ENCODE measurements at places on chromosomes 1 and 21.
A peak's percentile ranks its signal among the peaks of the same experiment; 100 is the strongest.

GRCh38 chr1:180301135-180301742 is 71.2 kb downstream of the LHX4 start:
- DNase-seq: peak; percentile 20

GRCh38 chr1:160189649-160190625 is at the start of gene CASQ1:
Gene CASQ1 (plus strand): TSS chr1:160190575. CDS start chr1:160190752, 177 bp downstream.
- peak; percentile 36 for DNase-seq

- DNase-seq: no peak
These were observed 32.1 kb downstream of the NAV1 start for GRCh38 chr1:201570886-201571624.

DNA sequence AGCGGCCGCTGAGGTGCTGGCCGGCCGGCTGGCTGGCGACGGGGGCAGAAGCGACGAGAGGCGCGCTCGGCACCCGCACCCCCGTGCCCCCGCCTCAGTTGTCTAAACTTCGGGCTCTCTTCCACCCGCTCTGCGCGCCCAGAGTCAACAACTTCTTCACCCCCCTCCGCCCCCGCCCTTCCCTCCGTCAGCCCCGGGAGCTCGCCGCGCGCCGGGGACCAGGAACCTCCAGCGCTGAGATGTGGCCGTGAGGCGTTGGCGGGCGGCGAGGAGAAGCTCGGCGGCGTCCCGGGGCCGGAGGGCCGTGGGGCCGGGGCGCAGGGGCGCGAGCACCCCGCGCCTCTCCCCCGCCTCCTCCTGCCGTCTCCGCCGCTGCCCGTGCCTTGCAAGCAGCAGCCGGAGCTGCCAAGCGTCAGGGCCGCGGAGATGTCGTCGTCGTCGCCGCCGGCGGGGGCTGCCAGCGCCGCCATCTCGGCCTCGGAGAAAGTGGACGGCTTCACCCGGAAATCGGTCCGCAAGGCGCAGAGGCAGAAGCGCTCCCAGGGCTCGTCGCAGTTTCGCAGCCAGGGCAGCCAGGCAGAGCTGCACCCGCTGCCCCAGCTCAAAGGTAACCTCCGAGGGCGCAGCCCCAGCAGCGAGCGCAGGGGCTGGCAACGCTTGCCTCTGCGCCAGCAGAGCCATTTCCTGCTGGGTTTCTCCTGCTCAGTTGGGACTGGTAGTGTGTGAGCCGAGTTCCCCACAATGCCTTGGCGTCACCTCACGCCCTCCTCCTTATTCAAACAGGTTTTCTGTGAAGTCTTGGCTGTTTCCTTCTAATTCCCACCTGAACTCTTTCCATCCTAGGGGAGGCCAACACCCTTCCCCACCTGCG is 710 bp downstream of the PPP2R5A start:
- peak; percentile 40 for DNase-seq

- no peak for DNase-seq
These were observed 179.4 kb downstream of the PRDM16 start for GRCh38 chr1:3248155-3249141.

GRCh38 chr1:26346274-26347033 is 7.5 kb downstream of the CRYBG2 start:
- DNase-seq: no peak

- no peak for DNase-seq
These were observed 6.1 kb upstream of the SARS1 start for GRCh38 chr1:109207467-109208103.

DNA sequence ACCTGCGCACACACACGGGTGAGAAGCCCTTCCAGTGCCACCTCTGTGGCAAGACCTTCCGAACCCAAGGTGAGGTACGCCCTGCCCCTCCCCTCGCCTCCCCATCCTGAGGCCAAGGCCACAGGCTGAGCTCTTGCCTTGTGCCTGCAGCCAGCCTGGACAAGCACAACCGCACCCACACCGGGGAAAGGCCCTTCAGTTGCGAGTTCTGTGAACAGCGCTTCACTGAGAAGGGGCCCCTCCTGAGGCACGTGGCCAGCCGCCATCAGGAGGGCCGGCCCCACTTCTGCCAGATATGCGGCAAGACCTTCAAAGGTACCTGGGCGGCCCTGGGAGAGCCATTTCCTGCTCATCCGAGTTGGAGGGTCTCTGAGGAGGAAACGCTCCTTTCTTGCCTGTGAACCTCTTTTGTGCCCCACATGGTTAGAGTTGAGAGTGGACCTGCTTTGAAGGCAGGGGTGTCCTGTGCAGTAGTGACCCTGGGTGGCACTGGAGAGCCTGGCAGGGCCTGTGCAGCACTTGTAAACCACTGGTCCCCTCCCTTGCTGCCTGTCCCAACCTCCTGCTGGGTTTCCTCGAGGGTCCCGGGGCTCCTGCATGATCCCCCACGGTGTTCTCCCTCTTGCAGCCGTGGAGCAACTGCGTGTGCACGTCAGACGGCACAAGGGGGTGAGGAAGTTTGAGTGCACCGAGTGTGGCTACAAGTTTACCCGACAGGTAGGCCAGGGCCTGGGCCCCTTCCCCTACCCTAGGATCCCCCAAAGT is 8.5 kb downstream of the ZBTB48 start:
- no peak for DNase-seq

GRCh38 chr1:154802336-154802969 is 67.6 kb downstream of the KCNN3 start:
- no peak for DNase-seq

- no peak for DNase-seq
These were observed 83.3 kb downstream of the ABCA4 start for GRCh38 chr1:94037392-94038229.

DNA sequence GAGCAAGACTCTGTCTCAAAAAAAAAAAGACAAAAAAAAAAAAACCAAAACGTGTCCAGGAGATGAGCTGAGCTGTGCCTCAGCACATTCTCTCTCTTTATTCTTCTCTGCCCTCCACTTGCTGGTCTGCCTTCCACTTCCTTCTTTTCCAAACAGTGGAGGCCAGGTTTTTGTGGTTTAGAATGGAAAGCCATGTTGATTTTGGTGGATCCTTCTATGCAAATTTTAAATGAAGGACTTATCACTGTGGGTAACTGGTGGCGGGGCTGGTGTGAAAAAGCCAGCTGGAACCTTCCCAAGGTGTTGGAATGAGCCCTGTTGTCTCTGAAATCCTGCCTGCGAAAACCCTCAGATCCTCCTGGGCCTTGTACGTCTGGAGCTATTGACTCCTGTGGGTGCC is 61.9 kb downstream of the PTPRU start:
- DNase-seq: no peak

- no peak for DNase-seq
These were observed 495.5 kb upstream of the RGS18 start for GRCh38 chr1:191662746-191663145.

DNA sequence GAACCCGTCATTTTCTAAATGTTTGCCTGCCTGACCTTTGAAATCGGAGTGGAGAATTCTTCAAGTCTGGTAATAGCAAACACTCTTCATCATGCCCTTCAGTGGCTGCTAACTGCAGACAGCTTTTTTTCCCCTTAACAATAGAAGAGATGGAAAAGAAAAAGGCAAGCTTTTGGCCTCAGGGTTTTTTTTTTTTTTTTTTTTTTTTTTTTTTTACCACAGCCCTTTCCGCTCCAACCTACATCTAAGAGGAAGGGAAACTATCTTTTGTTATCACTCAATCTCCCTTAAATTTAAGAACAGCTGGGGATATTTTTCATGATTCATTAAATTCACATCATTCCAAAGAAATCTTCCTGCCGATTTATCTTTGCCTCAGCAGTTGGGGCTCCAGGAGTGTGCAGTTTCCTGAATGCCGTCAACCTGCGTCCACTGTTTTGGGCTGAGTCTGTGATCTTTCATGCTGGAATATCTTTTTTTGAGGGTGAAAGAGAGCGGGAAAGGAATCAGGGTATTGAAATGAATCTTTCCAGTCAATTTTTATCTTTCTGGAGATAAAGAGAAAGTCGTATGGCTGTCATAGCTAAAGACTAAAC is 144.5 kb upstream of the SMYD2 start:
- no peak for DNase-seq

DNA sequence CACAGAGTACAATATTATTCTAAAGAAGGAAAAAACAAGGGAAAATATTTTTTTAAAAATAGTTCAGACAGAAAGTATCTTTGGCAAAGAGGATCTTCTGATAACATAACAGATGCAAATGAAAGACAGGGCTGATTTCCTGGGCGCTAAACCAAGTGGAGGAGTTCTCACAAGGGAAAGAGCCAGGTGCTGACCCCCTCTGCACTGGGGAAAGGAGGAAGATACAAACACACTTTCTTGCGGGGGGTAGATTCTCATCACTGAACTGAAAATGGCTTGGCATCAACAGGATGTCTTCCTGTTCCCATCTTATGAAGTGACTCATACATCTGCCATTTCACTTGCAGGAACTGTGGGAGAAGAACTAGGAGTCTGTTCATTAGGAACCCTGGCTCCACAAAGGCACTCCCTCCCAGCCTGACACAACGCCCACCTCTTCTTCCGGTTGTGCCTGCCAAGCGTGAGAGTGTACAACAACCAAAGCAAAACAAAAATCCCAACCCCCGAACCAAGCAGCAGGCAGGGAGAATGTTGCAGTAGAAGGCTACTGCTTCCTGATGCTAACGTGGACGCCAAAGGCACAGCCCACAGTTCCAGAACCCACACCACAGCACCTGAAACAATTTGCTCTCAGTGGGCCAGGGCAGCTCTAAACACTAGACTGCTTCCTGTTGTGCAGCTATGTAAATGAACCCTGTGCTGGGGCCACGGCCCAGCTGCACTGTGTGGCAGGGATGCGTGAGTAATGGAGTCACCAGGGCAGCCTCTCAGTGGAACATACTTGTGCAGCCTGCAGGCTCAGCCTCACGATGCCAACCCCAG is 51.0 kb downstream of the GADD45A start:
- peak; percentile 94 for DNase-seq

- no peak for DNase-seq
These were observed 12.6 kb upstream of the LAPTM5 start for GRCh38 chr1:30770150-30770549.

GRCh38 chr1:181061891-181062835 is 26.3 kb upstream of the IER5 start:
- no peak for DNase-seq

DNA sequence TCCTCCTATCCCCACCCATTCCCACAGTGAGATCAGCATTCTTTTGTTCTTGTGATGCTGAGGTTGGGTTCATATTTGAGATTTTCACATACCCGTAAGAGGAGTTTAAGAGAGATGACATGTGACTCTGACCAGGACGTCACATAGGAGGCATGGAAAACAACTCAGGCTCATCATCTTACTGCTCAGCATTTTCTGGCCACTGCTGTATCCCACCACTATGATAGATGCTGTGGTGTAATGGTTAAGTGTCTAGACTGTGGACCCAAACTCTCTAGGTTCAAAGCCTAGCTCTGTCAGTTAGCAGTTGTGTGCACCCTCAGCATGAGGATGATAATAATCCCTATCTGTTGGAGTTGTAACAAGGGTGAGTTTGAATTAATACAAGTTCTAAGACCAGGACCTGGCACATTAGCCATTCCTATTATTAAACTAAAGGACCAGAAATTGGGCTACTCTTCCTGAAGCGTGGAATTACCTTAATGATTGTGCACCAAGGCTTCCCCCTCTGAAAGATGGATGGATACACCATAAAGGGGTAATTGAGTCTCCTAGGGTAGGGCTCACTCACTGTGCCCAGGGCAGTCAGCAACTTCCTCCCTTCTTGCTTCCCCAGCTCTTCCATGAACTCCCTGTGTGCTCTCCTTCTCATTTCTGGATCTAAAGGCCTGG is 40.9 kb downstream of the LGR6 start:
- DNase-seq: peak; percentile 18

- no peak for DNase-seq
These were observed 21.6 kb downstream of the GABPA start for GRCh38 chr21:25756190-25756932.

DNA sequence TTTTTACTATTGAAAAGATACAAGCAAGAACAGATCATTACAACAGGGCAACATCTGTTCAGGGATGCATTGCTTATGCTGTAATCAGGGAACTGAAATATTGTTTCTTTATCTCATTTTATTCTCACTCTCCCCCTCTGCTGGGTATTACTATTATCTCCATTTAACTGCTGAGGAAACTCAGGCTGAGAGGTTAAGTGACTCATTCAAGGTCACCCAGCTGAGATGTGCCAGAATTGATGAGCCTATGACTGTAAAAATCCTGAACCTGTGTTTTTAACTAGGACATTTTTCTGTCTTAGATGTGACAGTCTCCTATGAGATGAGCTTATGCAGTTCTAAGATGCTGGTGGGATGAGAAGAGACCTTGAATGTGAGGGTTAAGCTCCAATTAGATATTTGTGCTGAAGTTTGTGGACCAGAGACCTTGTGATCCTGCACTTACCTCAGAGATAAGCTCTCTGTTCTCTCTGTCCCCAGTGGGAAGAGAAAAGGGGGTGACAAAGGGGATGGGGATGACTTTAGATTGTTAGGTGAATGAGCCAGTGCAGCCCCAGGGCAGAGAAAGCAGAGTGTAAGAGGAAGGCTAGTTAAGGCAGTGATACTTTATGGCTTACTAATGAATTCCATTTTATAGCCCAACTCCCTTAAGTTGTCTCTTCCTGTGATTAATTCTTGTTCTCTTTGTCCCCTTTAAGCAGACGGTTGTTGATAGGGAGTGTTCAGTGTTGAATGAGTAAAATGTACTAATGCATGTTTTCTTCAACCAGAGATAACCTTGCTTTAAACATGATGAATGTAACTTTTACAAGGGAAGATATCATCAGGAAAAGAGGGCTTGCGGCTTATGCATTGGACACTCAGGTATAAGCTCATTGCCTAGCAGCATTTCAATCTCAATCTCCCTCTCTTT is 111.4 kb downstream of the HLX start:
- DNase-seq: peak; percentile 93

DNA sequence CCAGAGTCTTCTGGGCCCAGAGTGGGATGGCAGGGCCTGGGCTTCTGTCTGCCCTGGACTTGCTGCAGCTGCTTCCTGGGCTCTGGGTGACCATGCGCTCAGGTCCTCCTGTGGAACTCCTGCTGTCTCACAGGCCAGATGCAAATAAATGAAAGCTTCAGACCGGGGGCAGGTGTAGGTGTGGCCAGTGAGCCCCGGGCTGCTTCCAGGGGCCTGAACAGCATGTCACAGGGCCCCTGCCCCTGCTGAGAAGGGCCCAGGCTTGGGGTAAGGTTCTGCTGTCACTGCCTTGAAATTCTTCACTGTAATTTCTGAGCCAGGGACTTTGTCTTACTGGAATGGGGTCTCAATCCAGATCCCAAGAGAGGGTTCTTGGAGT is 2.5 kb upstream of the PKNOX1 start:
- no peak for DNase-seq

DNA sequence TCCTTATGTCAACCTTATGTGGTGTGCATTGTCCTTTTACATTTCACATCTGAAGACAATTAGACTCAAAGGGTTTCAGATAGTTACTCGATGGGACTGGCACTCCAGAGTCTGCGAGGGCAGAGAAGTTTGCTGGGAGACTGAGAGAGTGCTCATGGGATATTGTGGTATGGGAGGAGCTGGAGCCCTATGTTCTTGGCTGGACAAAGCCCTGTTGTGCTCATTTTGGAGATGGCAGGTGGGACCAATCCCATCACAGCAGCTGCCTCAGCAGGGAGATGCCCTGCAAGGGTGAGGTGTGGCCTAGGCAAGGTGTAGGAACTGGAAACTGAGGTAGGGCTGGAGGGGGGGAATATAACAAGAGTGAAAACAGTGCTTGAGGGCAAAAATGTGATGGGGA is 43.5 kb upstream of the CRNN start:
- DNase-seq: no peak
